ENCODE measurements at places on chromosomes 4 and X.

DNA sequence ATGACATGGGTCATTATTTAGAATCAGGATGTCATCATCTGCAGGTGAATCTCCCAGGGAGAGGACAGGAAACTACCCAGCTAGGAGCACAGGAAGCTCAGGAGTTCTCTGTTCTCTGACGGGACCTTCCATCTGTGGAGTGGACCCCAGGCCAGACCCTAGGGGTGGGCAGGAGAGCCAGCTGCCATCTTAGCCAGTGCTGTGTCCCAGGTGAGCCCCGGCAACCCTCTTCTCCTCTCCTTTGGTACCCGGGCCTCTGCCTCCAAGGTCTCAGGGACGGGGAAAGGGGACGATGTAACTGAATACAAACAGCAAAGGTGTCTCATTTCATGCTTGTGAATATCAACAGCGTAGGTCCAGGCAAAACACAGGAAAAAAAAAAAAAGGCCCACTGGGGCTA is 48.5 kb downstream of the C4orf50 start:
- DNase-seq = no peak

DNA sequence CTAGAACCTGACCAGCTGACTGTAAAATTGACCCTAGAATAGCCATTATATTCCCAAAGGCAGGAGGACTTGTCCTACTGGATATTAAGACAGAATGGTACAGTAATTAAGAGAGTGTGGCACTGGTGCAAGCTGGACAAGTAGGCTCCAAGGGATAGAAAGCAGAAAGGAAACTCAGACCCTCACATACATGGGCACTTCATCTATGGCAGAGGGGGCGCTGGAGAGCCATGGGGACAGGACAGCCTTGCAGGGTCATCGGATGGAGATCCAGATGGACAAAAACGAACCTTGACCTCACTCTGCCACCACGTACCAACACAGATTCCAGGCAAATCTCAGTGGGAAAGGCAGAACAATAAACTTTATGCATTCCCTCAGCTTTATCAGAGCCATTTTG is 40.6 kb downstream of the GAB3 start:
- DNase-seq = no peak

- peak; percentile 53 for DNase-seq
Observed at GRCh38 chr4:165724786-165725185, 148.3 kb upstream of the TLL1 start.

GRCh38 chr4:8472158-8472688 is 31.6 kb downstream of the TRMT44 start:
- no peak for DNase-seq

- DNase-seq = no peak
Observed at GRCh38 chr4:26263165-26263564, 57.6 kb upstream of the RBPJ start.

DNA sequence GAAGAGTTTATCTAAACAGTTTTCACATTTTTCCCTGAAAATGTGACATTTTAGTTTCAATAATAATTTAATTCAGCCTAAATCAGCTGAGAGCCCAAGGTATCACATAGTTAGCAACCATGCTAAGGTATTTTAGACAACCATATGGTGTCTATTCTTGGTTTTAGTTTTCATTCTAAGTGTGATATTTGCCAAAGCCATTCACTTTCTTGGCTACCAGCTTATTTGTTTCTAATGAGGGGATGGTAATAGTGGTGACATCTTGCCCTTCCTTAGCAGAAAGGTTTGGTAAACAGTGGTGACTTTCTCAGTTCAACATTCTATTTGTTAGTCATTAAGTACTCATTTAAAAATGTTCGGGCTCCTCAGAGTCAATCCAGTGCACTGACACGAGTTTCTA is 854.9 kb upstream of the HTR2C start:
- no peak for DNase-seq

GRCh38 chrX:27626066-27626465 is 35.9 kb downstream of the DCAF8L2 start:
- no peak for DNase-seq

GRCh38 chr4:72325215-72325614 is 243.8 kb downstream of the ADAMTS3 start:
- no peak for DNase-seq

DNA sequence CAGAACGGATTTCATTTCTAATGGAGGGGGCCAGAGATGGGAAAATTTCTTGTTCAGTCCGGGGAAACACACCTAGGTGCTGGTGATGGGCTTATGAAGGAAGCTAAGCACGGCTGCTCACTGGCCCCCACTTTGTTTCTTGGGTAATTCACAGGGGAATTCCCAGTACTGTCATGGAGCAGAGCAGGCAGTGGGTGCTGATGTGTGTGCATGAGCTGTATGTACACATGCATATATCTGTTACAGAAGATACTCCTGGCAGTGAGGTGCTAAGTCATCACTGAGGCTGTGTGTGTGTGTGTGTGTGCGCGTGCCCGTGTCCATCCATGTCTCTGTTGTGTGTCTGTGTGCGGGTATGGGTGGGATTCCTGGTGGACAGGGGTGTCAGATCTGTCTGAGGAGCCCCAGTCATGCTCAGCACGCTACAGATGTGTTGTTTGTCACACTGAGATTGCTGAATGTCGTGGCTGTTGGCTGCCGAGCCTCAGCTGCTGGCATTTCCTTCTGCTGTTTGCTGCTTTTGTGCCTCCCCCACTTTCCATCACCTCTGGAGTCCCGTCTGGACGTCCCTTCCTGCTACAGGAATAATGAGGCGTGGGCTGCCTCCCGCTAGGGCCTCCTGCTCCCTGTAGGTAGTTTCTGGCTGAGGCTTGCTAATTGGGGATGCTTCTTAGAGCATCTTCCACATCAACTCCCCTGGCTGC is 53.3 kb downstream of the JADE1 start:
- DNase-seq = no peak

GRCh38 chrX:63424063-63424462 is 72.9 kb upstream of the SPIN4 start:
- DNase-seq = no peak

GRCh38 chrX:67500617-67501016 is 43.2 kb upstream of the AR start:
- no peak for DNase-seq

DNA sequence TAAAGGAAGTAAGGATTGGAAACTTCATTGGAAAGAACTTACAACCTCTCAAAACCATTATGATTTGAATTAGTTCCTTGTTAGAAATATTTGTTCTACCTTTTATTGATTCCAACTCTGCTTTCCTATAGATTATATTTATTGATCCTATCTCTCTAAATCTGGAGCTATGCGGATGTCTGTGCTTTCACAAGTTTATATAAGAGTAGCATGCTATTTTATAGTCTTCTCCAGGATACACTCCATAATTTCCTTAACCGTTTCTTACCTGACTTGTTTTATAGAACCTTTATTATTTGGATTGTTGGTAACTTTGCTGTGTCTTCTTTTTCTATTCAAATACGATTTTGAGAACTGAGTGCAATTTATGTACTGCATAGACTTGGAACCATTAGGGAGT is 668.1 kb downstream of the RAPGEF2 start:
- no peak for DNase-seq

DNA sequence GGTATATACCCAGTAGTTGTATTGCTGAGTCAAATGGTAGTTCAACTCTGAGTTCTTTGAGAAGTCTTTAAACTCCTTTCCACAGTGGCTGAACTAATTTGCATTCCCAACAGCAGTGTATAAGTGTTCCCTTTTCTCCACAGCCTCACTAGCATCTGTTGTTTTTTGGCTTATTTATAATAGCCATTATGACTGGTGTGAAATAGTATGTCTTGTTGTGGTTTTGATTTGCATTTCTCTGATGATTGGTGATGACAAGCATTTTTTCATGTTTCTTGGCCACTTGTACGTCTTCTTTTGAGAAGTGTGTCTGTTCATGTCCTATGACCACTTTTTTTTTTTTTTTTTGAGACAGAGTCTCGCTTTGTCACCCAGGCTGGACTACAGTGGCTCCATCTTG is 30.5 kb downstream of the GPR50 start:
- no peak for DNase-seq

- DNase-seq = no peak
Observed at GRCh38 chrX:12798601-12799000, 7.4 kb downstream of the PRPS2 start.

GRCh38 chr4:184215709-184216328 is 1.9 kb downstream of the ENPP6 start:
- DNase-seq = no peak

DNA sequence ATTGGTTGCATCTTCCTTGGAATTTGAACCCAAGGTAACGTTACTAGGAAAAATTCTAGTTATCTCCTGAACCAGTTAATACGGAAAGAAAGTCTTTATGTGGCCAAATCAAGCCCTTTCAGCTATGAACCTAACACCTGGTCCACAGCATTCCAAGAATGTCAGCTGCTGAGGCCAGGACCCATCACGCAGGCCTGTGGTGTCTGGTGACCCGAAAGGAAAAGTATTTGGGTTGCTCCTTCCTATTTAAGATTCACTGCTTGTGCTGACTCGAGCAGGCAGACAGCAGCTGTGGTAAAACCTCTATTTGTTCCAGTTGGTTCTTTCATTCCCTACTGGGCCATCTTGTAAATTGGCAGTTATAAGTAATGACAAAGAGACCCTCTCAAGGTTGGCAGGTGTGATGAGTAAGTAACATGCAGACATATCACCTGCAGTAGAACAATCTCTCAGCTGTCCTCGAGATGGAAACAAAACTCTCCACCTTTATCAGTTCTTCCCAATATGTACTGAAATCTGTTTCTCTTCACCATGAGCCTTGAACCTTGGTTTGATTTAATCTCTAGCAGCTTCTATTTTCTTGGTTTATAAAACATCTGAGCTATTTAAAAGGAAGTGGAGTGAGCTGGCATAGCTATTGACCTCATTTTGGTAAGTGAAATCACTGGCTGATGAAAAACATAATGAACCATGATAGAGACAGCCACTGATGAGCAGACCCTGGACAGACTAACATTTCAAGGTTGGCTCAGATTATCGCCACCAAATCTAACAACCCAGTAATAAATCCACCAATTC is 182.1 kb upstream of the SMIM31 start:
- DNase-seq = no peak

DNA sequence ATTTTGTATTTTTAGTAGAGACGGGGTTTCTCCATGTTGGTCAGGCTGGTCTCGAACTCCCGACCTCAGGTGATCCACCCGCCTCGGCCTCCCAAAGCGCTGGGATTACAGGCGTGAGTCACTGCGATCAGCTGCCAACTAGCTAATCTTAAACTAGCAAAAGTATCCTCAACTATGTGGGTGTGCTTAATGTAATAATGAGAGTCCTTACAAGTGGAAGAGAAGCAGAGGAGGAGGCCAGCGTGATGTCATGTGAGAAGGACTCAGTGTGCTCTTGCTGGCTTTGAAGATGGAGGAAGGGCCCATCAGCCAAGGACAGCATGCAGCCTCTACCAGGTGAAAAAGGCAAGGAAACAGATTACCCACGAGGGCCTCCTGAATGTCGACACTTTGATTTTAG is 19.6 kb downstream of the SCD5 start:
- DNase-seq = peak; percentile 37

- DNase-seq = no peak
Observed at GRCh38 chr4:8177956-8178355, 19.3 kb upstream of the ABLIM2 start.

DNA sequence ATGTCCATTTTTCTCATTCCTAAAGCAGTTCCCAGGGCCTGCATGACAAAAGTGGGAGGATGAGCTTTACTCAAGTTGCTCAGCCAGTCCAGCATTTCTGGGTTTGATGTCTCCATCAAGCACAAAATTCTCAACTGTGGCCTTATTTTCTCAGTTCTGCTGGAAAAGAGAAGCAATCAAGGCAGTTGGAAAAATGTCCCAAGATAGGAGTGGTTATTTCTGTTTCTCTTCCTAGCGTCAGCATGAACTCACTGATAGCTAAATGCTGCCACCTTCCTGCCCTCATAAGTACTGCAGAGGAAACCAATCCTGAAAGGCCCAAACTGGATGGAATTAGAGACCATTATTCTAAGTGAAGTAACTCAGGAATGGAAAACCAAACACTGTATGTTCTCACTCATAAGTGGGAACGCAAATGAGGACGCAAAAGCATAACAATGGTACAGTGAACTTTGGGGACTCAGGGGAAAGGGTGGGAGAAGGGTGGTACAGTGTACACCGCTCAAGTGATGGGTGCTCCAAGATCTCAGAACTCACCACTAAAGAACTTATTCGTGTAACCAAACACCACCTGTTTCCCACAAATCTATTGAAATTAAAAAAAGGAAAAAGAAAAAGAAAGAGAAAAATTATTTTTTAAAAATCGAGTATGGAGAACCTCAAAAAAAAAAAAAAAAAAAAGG is 29.6 kb downstream of the ADH7 start:
- DNase-seq = peak; percentile 79

DNA sequence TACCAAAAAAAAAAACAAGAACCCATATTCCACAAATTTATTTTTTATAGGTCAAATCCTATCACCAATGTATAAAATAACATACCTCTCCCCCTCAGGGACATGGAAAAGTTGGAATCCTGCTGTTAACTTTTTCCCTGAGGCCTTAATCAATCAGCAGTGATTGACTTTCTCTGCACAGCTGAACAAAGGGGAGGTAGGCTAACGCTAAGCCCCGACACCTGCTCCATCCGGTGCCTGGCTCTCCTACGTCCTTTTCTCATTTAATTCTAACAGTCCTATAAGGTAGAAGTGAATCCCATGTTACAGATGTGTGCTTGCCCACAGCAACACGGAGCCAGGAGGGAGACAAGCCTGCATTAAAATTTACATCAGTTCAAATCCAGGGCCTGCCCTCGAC is 2.8 kb downstream of the CENPU start:
- DNase-seq = no peak

- no peak for DNase-seq
Observed at GRCh38 chr4:183746305-183747229, 87.5 kb downstream of the TRAPPC11 start.

GRCh38 chrX:151929126-151929525 is 16.4 kb downstream of the MAGEA4 start:
- DNase-seq = peak; percentile 11

DNA sequence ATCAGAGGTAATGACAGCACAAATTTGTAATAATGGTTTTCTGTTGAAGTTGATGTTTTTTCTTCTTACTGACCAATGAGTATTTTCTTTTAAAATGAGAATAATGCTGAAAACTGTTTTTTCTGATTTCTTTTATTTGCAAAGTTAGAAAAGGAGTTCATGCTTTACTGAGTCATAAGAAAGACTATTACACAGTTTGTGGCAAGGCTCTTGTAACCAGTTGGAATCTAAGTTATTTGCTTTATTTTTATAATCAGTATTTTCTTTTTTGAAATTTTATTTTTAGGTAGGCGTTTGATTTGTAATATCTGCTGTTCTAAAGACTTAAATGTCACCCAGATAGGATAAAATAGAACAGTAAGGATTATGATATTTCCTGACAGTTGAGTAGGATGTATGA is 25.5 kb downstream of the ANAPC4 start:
- DNase-seq = peak; percentile 18

GRCh38 chrX:73563738-73564068 is 706 bp downstream of the CHIC1 start:
- no peak for DNase-seq

GRCh38 chr4:177105536-177105935 is 204.1 kb upstream of the NEIL3 start:
- peak; percentile 25 for DNase-seq

- no peak for DNase-seq
Observed at GRCh38 chr4:37890801-37891259, at the start of gene TBC1D1. TBC1D1 (plus strand) TSS chr4:37891084; CDS start chr4:37902096, 11,012 bp downstream.

- DNase-seq = no peak
Observed at GRCh38 chr4:63904201-63904600, 505.0 kb downstream of the TECRL start.

- peak; percentile 58 for DNase-seq
Observed at GRCh38 chr4:26325191-26325590, 4.4 kb downstream of the RBPJ start.

- DNase-seq = no peak
Observed at GRCh38 chr4:88755454-88755853, 57.8 kb upstream of the NAP1L5 start.

- no peak for DNase-seq
Observed at GRCh38 chr4:89284828-89285227, 22.8 kb downstream of the GPRIN3 start.

Measured in fibroblast of skin of back (primary cell).